ENCODE measurements at places on chromosomes 3 and 15.

DNA sequence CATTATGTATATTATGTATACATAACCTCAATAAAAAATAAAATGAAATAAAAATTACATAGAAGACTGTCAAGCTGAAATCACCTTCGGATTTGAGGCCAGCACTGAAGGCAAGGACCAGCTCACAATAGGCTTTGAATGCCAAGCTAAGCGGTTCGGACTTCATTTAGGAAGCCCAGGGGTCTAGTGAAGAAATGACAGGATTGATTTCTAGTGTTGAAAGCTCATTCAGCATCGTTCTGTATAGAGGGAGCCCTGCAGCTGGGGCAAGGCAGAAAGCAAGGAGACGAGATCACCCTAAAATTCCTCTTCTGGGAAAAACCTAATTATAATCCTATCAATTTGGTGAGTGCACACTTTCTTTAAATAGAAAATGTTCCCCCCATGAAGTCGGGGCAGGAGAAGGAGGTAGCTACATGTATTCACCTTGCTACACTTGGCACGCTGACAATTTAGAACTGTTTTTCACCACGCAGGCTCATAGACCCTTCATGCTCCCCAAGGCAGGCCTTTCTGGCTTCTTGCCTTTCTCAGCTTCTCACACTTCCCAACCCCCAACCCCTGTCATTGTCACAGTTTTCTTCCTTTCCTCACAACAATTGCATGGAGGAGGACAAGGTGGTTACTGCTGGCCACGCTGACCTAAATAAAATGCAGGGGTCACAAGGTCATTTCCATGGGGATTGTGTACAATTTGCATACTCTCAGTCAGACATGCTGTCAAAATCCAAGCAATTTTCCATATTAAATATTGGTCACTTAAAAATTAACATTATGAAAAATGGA is 44.4 kb upstream of the SSR3 start:
- DNase-seq: no peak

- no peak for DNase-seq
Observed at GRCh38 chr3:30324587-30324986, 281.8 kb upstream of the TGFBR2 start.

- no peak for DNase-seq
Observed at GRCh38 chr3:4138150-4138785, 164.9 kb upstream of the SETMAR start.

- DNase-seq: no peak
Observed at GRCh38 chr3:34020726-34021680, 222.6 kb downstream of the PDCD6IP start.

GRCh38 chr3:27345493-27345892 is 23.7 kb downstream of the NEK10 start:
- no peak for DNase-seq

DNA sequence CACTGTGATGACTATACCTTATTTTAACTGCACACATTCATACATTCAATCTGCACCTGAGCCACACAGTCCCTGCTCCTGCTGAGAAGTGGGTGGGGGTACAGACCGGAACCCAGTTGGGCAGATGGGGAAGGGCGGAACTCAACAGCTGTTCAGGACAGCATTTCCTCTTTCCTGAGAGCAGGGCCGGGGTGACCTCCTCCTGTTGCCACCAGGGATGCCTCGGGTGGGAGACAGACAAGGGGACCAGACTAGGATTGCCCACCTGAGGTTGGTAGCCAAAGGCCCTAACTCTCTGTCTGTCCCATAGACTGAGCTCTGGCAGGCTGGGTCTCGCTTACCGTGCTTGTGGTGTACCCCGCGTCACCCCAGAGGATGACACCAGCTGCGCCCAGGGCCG is 3.9 kb downstream of the HYAL2 start:
- no peak for DNase-seq

GRCh38 chr15:79434361-79434760 is 2.2 kb downstream of the MINAR1 start:
- DNase-seq: no peak

- no peak for DNase-seq
Observed at GRCh38 chr3:106342386-106342785, 473.6 kb upstream of the CBLB start.

DNA sequence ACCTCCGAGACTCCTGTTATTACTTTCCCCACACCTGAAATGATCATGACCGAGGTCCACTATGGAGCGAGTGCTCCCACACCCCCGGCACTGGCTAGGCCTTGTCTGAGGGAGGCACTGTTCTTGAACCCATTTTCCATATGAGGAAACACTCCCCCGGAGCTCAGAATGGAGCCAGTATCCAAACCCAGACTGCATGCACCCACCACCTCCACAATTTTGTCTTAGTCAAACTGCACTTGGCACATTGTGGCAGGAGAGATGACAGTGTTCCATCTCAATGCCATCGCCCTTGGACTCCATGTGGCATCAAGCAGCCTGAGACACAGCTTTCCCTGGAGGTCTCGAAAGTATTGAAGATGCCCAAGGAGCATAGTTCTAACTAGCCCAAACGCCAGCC is 154.1 kb downstream of the NUP210 start:
- no peak for DNase-seq

DNA sequence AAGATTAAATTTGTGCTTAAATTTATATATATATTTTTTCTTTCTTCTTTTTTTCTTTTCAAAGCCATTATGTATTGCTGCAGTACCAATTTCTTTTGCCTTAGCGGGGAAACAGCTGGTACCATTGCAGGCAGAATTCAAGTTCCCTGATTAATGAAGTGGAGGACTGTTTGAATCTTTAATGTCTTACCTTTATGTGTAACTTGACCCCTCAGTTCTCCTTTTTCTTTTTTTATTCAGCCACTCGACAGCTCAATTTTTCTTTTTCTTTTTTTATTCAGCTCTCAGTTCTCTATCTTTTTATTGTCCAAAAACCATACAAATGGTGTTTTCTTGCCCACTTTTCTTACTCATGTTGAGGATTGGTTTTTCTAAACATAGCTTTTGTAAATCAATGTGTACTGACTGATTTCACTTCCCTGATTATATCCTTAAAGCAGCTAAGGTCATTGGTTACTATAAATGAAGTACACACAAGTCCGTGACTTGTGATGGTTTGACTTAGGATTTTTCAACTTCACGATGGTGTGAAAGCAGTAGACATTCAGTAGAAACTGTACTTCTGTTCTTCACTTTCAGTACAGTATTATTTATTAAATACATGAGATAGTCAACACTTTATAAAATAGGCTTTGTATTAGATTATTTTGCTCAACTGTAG is 22.8 kb downstream of the ATP2C1 start:
- DNase-seq: no peak

GRCh38 chr15:77019521-77020331 is 24.8 kb downstream of the PSTPIP1 start:
- no peak for DNase-seq

DNA sequence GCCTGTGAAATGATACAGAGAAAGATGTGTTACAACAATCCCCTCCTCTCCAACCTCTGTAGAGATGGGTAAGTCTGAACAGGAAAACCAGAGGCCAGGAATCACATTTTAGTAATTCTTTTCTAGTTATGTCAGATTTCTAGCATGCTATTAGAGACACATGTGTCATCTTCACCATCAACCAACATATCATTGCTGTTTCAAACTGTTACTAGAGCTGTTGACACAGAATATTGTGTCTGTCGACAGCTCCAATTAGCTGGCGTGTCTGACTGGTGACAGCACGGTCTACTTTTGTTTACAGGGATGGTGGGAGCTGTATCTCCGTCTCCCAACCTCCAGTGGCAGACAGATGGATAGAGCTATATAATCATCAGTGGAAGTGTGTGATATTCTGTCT is 393.2 kb downstream of the SOX2 start:
- no peak for DNase-seq

DNA sequence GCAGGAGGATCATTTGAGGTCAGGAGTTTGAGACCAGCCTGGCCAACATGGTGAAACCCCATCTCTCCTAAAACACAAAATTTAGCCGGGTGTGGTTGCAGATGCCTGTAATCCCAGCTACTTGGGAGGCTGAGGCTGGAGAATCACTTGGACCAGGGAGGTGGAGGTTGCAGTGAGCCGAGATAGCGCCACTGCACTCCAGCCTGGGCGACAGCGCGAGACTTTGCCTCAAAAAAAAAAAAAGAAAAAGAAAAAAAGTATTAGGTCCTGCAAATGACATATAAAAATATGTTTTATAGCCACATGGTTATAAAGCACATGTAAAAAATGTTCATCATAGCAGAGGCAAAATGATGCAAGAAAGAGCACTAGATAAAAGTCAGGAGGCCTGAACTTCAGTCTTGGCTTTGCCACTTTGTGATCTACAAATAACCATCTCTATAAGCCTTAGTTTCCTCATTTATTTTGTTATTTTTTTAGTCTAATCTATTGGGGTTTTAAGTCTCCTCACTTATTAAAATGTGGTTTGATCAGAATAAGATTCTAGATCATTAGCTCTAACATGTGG is 4.9 kb downstream of the SLC12A6 start:
- no peak for DNase-seq

- DNase-seq: no peak
Observed at GRCh38 chr3:129333891-129334290, 55.2 kb downstream of the HMCES start.
